ENCODE measurements at places on chromosomes 6 and 20.
A peak's percentile ranks its signal among the peaks of the same experiment; 100 is the strongest.

DNA sequence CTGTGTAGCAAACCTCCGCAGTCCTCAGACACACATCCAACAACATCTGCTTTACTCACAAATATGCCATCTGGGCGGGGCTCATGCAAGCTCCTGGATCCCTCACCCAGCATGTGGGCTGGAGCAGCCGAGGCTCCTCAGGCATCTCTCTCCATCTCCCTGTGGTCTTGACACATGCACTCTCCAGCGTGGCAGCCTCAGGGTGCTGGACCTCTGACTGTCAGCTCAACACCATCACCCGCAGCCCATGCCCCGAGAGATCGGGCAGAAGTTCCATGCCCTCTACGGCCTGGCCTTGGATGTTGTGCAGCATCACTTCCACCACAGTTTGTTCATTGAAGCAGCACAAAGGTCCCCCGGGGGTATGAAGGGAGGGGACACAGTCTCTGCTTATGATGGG lies 32.6 kb upstream of the CD93 start:
- no peak for DNase-seq

DNA sequence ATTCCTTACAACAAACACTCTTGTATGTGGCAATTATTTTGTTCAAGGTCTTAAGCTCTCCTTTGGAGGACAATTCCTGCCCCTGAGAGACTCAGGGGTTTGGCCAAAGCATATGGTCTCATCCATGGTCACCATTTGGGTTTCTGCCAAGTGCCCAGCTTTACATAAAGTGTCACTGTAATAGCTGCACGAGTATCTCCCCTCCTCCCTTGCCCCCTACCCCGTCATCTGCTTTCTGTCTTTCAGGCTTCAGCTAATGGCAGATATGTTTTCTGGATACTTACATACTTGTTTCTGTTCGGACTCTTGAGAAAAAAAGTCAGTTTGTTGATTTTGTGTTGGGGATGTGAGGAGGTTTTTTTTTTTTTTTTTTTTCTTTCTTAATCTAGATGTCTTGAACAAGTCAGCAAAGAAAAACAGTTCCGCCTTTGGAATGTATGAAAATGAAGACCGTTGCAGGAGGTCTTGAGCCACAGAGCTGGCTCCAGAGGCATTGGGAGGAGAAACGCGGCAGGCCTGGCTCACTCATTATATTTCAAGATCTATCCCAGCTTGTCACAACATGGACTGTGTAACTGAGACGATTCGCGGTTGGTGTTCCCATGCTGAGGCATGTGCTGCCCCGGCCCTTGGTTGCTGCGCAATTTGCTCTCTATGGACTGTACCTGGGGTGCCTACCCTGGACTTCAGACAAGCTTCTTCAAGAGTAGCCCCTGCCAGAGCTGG lies 32.6 kb upstream of the STX16 start:
- DNase-seq, result peak; percentile 68

GRCh38 chr6:77511860-77512259 lies 48.6 kb upstream of the HTR1B start:
- no peak for DNase-seq

- DNase-seq, result no peak
Measured at GRCh38 chr6:44645276-44645675, 257.8 kb downstream of the CDC5L start.

- no peak for DNase-seq
Measured at GRCh38 chr6:73857341-73857890, 161.4 kb downstream of the CD109 start.

DNA sequence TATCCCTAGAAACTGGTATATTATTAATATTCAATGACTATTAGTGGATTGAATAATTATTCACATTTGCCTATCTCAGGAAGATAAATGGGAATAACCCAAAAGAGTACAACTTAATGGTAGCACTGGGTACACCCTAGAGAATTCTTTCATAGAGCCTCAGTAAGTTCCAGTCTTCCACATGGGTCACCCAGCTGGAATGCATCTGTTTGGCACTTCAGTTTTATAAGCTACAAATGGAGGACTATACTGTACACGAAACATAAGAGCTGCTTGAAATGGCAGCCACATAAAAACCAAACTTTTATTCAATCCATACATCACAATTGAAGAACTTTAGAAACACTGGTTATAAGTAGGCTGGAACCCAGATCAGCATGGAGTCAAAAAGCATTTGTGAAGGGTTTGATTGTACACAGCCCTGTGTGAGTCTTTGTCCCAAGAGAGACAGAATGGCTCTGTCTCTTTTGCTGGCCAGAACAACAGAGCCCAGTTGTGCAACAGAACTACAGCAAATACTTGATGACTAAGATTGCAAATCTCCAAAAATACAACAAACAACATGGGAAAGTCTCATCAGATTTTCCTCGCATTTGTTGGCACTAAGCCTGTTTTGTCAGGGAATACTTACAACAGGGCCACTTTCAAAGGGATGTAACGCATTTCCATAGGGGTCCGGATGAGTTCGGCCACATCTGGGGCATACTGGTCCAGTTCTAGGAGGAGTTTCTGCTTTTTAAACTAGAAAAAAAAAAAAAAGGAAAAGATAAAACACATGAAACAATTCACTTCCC lies 39.5 kb downstream of the PIGU start:
- DNase-seq, result peak; percentile 83

DNA sequence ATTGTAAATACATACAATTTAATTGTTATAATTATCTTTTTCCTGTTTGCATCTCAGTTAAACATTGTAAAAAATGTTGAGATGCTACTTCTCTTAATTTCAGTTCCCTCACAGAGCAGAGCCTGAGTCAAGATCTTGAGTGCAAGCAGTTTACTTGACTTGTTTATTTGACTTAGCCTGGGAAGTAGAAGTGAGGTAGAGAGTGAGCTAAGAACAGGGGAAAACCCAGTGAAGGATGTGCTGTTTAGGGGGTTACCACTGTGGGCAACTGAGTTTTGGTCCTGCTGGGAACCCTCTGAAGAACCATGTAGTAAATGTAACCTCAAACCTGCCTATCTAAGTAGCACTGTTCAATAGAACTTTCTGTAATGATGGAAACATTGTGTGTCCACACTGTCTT lies 495.2 kb upstream of the FLRT3 start:
- DNase-seq, result no peak

GRCh38 chr6:11580686-11581405 lies 43.3 kb downstream of the TMEM170B start:
- DNase-seq, result no peak

DNA sequence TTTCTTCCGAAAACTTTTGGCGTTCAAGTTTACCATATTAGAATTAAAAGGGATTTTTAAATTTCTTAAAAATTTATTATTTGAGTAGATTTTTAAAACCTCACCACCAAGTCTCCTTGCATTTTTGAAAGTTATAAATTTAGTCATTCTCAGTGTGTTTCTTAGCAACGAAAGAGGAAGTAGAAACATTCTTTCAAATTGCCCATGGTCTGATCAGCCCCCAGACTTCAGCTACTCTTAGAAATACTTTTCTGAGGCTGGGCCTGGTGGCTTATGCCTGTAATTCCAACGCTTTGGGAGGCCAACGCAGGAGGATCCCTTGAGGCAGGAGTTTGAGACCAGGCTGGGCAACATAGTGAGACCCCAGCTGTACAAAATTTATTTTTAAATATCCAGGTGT lies 15.1 kb upstream of the RTF2 start:
- DNase-seq, result no peak

DNA sequence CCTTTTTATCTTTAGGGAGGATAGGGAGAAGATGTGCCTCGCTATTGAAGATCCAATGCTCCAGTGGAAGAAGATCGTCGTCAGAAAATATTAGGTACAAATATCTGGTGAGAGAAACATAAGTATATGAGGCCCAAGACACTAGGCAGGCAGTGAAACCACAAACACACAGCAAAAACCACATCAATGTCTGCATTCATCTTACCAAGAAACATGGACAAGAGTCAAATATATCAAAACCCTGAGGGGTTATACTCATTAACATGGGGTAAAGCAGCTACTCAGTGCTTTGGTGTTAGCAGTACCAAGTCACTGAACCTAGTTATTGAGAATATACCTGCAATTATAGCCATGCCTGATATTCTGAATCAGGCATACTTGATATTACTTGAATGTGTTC lies 101.4 kb upstream of the FAM184A start:
- no peak for DNase-seq

- DNase-seq, result no peak
Measured at GRCh38 chr20:3635346-3635745, 27.9 kb downstream of the GFRA4 start.

DNA sequence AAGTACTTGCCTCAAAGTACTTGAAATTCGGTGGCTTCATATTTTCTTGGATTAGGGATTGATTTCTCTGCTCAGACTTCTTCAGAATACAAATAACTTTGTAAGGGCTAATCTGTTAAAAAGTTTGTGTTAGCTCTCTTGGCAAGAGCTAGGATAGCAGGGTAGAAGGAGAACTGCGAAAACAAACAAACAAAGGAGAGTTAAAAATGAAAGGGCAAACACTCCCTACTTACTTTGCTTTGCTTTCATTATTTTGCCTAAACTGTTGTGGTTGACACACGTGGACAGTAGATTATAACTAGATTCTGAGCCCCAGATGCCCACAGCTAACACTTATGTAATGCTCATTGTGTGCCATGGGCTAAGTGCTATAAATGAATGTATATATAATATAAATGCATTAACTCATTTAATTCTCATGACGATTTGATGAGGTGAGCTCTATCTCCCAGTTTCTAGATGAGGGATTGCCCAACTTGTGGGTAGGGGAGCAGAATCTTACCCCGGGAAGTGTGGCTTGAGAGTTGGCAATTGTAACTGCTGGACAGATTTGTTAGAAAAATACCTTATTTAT lies 48.7 kb downstream of the EYA4 start:
- no peak for DNase-seq

DNA sequence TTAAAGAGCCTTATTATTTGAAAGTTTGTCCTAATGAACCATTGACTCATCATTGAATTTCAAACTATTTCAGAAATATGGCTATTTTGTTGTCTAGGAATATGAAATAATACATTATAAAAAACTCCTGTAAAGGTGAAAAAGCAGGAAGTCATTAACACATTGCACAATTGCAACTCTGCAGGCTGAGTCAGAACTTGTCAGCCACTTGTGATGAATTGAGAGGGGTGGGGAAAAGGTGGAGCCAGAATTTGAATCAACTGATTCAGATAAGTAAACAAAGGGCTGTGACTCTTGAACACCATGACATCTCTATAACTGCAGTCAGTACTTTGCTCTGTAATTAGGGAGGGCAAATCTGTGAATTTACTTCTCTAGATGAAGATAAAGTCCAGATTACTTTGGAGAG lies 6.0 kb downstream of the C6orf141 start:
- peak; percentile 37 for DNase-seq

- DNase-seq, result no peak
Measured at GRCh38 chr20:49579874-49580812, 12.2 kb upstream of the PTGIS start.

DNA sequence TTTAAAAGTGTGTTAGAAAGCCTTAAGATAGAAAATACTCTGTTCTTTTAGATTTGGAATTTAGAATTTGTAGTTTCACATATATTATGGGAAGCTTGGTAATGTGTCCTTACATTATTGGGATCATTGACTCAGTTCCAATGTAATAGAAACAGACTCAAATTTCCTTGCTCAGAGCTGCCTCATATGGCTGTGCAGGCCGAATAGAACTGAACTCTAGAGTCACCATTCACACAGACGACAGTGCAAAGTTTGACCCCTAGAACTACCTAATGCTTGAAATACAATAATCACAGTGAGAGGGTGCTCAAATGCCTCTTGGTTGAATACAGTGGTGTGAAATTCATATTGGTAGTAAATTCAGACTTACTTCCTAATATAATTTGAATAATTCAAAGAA lies 482.7 kb upstream of the CITED2 start:
- no peak for DNase-seq

DNA sequence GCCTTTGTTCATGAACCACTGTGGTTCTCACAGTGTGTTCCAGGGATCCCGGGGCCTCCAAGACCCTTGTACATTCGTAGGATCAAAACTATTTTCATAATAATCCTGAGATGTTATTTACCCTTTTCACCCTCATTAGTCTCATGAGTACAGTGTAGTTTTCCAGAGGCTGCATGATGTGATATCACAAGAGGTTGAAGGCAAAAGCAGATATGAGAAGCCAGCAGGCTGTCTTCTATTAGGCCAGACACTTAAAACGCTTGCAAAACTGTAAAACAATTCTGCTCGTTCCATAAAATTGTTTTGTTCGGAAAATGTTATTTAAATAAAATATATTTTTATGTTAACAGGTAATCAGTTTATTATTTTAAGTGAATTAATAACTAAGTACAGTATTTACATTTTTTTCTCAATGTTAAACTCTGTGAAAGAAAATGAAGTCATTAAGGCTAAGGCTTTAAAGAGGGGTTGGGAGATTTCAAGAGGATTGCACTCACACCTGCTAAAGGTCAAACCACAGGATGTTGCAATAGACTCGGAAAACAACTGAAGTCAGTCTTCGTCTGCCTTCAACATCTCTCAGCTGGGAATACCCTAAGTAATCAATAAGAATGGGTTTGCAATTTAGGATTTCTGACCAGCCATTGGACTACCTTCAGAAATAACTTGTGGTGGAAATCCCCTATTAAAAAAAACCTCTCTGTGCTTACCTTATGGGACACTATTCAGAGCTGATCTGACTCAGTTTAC lies 474.2 kb downstream of the KIF16B start:
- no peak for DNase-seq

GRCh38 chr6:69594405-69594804 lies 202.4 kb downstream of the LMBRD1 start:
- no peak for DNase-seq

- no peak for DNase-seq
Measured at GRCh38 chr6:139648430-139649000, 274.1 kb upstream of the CITED2 start.

DNA sequence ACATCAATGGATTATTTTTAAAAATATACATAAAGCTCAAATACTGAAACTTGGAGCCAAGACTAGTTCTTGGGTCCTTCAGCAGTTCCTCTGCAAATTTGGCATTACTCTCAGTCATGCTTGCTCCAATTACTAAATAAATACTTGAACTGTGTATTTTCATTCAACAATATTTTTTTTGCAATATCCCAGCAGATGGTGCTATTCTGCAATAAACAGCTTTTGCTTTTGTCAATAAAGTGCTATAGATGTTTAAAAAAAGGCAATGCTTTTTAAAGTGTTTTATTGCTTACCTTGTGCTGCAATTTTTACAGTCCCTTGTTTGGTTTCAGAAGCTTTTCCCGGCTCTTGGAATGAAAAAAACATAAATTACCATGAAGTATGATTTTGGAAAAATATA lies 243.4 kb downstream of the TRDN start:
- no peak for DNase-seq

DNA sequence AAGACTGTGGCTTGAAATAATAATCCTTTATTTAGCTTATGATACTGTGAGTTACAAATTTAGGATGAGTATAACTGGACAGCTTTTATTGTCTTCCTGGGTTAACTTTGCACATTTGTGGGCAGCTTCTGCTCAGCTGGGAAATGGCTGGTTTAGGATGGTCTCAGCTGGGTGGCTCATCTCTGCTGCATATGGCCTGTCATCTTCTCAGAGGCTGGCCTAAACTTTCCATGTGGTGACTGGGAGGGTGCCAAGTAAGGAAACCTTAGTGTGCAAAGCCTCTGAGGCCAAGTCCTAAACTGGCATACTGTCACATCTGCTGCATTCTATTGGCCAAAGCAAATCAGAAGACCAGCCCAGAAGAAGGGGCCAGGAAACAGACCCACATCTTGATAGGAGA lies 40.2 kb downstream of the BTBD3 start:
- no peak for DNase-seq

Data from GM04503 (cell line).